ENCODE measurements at places on chromosomes 16 and 17. TPM values are rescaled to one million over a fixed set of nuclear protein-coding genes. Genes with fewer than 3 reads are reported as not detected.

Gene CSH2
- not detected for total RNA-seq

DNA sequence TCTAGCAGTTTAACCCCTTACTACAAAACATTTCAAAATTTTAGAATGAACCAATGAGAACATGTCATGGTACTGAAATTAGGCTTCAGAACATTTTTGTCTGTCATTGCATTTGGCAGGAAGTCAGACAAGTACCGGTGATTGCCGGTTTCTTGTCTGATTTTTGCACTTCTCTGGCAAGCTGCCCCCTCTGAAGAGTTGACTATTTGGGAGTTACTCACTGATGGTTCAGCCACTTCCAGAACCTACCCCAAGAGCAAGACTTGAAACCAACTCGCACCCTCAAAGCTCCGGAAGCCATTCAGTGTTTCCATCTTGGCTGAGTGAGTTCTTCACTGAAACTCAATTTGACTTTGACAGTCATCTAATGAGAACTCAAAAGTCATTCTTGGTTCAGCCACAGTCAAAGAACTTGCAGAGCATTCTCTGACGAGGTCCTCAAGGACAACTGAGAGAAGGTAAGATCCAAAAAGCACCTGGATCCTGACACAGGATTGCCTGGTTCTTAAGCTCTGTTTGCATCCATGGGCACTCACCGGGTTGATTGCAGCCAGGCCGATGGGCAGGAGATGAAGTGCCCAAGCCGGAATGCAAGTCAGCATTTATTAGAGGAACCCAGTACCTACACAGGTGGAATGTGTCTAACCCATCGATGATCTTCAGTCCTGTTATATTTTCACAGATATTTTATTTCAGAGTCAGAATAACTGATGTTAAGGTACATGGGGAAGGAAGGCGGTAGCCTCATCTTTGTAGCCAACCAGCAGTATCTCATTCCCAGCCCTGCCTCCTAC lies 93.6 kb downstream of the USP22 start:
- no peak for DNase-seq

DNA sequence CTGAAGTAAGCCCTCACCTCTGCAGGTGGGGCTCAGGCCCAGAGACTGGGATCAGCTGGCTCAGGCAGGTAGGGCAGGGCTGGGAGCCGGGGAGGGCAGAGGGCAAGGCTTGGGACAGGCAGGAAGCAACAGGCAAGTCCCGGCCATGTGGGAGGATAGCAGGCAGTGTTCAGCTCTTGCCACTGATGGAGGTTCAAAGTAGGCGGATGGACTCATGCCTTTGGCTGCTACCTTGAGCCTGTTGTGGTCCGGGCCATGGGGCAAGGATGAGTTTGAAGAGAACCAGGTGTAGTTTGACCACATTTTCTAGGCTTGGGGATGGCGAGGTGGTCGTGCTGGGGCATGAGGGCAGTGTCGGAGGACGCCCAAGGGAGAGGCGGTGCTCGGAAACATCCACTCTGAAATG lies 2.7 kb downstream of the PRCD start:
- DNase-seq: no peak

DNA sequence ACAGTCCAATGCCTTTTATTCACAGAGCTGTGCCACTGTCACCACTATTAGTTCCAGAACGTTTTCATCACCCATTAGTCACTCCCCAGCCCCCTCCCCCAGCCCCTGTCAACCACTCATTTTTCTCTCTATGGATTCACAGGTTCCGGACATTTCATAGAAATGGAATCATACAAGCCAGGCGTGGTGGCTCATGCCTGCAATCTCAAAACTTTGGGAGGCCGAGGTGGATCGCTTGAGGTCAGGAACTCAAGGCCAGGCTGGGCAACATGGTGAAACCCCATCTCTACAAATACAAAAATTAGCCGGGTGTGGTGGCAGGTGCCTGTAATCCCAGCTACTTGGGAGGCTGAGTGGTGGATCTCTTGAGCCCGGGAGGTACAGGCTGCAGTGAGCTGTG lies 759 bp upstream of the PAM16 start:
- no peak for DNase-seq

Measured in activated CD4-positive, alpha-beta T cell treated with anti-CD3 and anti-CD28 coated beads, Interleukin-2, amount 10 ng/mL, durations not matched to agents 7 days and 5 days (primary cell).